ENCODE measurements at places on chromosomes 6 and 20.

- peak; percentile 47 for DNase-seq
Measured at GRCh38 chr6:44264154-44265006, 971 bp downstream of the NFKBIE start.

- DNase-seq: no peak
Measured at GRCh38 chr20:48360342-48360975, 467.3 kb downstream of the PREX1 start.

DNA sequence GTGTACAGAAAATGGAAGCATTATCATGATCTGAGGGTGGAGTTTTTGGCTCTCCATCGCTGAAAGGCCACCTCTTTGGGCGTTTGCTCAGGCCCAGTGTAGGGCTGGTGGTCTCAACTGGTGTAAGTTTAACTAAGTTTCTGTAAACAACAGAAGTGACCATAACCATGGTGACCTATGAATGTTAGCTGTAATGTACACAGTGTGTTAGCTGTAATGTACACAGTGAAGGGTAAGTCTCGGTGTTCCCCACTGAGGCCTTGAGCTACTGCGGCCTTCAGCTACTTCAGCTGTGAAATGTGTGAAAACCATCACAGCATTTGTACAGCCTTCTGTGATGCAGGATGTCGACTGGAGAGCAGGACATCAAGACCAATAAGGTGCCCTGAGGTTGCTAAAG is 185.2 kb downstream of the MYLK4 start:
- DNase-seq: no peak

DNA sequence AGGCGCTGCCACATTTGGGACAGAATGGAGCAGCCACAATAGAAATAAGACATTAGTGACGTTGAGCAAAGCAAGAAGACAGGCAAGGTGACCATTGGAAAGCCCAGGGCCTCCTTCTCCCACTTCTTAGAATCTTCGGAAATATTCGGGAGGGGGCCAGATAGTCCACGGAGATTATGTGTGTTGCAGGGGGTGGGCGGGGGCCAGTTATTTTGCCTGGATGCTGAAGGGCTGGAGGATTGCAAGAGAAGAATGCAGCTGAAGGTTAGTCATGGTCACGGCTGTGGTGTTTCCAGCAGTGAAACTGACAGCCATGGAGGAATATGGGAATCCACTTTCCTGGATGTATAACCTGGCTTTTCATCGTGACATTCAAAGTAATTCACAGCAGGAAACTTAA is 88.6 kb downstream of the CDH26 start:
- no peak for DNase-seq

DNA sequence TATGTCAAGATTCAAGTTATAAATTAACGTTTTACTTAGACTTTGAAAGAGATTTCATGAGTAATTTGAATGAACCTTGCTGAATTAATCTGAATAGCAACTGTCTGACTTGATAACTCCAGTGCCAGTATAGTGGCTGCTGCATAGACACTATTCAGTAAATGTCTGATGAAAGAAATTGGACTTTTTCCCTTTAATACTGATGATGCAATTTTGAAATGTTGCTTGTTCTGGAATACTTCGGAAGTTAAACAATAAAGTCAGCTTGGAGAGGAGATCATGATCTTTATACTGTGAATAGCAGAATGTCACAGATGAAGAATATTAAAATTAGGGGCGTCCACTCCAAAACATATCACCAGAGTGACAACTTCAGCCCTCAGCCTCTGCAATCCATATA is 3.6 kb upstream of the PGBD1 start:
- no peak for DNase-seq

DNA sequence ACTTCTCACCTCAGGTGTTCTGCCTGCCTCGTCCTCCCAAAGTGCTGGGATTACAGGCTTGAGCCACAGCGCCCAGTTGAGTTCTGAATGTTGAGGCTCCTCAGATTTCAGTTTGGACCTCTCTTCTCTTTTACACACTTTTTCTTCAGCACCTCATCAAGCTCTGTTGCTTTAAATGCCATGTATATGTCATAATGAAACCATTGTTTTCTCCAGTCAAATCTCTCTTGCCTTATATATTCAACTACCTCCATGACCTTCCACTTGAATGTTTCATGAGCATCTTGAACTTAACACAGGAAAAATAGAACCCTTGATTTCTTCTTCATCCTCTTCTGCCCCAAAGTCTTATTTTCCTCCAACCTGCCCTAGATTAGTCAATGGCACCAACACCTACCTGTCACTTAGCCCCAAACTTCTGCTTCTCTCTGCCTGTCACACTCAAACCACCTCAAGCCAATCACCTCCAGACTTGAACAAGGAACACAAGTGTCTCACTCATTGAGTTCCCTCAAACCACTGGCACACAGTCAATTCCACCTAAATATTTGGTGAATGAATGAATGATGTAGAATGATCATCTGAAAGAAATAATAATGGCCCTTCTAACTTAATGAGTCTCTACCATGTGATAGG is 161.0 kb upstream of the SGK1 start:
- DNase-seq: no peak
